Psoas muscle (tissue), 8 donors: ENCODE measurements at places on chromosomes 1 and 21. TPM values are rescaled to one million over a fixed set of nuclear protein-coding genes. Genes with fewer than 3 reads are reported as not detected.

- no peak for DNase-seq
These were observed 1.2 kb downstream of the PSMG1 start for GRCh38 chr21:39182016-39182415.

GRCh38 chr1:209398313-209398991 is 185.1 kb upstream of the CAMK1G start:
- DNase-seq, result no peak

Gene OVAAL
- not detected for polyA plus RNA-seq

- peak; percentile 28 for DNase-seq
These were observed 30.2 kb downstream of the SNAP47 start for GRCh38 chr1:227765261-227766014.

DNA sequence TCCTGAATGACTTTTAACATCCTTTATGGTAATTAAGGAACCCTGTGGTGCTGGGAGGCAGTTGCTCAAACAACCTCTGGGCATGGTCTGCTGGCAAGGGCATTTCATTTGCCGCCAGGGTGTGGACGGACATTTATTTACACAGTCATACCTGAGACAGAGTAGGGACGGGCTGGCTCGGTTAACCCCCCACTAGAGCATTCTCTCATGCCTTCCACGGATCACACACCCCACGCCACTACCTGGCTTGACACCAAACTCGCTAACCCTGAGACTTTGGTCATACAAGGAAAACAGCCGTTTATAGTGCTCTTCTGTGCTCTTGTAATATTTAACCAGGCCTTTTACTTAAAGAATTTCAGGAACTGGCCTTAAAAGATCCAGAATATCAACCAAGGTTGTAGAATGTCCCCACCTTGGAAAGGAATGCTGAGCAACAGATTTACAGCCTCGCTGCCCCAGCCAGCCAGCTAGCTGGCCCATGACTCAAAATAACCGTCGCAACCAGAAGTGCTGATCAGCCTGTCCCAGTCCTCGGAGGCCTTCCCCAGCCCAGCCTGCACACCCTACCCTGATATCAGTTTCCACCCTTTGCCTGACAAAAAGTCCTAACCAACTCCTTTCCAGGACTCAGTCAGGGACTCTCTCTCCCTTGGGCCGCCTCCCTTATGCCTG is 6.5 kb upstream of the PDXK start:
- DNase-seq, result no peak

Gene CFHR3
- not detected for polyA plus RNA-seq

Gene AKT3
- 3.7 TPM for polyA plus RNA-seq

DNA sequence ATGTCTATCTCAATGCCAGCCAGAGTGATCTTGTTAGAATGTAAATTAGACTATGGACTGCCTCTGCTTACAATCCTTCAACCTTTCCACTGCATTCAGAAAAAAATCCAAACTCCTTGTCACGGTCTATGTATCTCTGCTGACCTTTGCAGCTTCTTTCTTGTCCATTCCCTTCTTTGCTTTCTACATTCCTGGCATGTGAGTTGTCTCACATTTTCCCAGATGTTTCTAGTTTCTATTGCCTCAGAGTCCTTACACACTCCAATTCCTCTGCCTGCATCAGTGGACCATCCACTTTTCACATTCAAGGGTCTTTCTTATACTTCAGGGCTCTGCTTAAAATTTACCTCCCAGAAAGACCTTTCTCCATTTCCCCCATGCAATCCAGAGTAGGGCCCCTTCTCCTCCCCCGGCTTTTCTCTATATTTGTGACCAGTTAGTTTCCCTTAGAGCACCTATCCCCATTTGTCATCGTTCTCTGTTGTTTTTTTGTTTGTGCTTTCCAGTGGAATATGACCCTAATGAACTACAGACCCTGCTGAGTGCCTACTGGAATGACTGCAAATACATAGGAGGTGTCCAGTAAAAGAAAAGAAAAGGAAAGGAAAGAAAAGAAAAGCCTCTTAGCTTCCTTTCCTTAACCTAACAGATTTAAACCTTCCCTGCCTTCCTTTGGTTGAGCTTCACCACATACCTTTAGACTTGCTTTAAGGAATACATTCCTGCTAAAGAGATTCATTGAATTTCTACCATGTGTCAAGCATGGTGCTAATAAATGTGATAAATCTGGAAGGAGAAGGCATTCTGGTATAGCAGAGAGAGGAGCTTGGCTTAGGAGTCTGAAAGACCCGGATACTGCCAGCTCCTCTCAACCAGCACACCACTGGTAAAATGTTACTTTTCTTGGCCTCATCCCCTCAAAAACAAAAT is 102.0 kb downstream of the DIRAS3 start:
- no peak for DNase-seq

Gene FCN3
- polyA plus RNA-seq, result 18.6 TPM

Gene MIXL1
- 0.01 TPM for polyA plus RNA-seq

DNA sequence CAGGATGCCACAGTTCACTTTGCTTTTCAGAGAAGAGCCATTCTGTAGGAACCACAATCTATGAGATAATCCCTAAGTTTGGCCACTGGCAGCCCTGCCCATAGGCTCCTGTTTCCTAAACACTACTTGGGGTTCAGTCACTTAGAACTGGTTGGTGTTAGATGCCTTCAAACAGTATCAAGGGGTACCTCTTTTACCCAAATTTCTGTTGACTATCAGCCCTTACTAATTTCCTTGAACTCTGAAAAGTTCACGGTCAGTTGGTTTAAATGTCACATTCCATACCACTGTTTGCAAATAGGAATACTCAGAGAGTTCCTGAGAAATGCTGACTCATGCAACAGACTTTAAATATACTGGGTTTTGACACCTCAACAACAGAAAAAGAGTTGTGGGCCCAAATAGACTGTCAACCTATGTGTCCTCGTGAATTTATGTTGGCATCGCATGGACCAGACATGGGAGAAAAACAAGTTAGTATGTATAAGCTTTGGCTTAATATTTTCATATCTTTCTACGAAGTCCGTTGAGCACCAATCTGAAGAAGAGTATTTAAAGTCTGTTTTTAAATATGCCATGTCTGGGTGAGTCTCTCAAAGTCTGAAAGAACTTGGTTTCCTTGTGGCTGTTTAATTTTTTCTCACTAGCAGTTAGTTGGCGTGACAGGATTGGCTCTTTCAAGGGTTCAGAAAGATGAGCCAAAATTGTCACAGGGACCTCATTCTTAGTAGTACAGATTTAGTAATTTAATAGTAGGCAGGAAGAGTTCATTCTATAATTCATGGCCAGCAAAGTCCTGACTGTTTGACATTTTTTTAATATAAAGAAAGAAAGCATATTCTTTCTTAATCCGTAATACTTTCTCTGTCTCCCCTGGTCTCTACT is 56.5 kb upstream of the ZNF326 start:
- DNase-seq, result no peak

DNA sequence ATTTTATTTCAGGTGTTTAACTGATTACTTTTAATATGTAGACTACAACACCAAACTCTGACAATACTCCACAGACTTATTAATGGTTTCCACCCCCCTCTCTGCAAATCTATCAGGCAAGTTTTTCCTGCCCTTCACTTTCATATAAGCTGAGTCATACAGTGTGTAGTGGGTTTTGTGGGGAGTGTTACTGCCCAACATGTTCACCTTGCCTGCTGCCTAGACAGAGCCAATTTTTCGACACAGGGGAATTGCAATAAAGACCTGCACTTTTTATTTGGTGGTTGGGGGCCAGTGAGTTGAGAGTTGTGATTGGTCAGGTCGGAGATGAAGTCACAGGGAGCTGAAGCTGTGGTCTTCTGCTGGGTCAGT is 119.7 kb downstream of the PPIAL4G start:
- no peak for DNase-seq

- no peak for DNase-seq
These were observed 396.6 kb downstream of the NPHP4 start for GRCh38 chr1:5595531-5596170.

DNA sequence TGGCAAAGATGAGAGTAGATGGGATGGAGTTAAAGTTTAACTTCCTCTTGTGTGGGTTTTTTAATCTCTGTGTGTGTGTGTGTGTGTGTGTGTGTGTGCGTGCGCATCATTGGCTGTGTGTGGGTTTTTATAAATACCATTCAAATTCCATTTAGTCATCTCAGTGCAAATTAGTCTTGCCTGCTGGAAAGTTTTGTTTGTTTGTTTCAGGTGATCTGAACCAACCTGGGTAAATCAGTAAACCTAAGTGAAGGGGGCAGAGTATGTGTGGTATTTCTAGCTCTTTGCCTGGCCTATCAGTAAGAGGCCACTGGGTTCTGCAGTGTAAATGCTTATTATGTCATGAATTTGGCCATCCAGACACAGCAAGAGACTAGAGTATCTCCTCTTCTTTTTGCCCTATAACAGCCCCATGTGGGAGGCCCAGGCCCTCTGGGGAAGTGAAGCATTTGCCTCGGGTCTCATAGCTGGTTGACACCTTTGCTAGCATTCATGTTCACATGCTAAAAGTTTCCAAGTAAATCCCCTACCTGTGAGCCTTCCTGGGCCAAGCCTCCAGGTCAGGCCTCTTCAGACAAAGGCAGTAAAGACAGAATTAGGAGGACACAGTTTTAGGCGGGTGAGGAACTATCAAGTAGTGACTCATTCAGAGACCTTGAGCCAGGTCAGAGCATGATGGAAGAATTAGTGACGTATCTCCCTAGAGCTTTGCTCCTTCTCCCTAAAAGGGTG is 14.7 kb downstream of the INTS3 start:
- DNase-seq, result no peak

Gene MYOG
- 160 TPM for polyA plus RNA-seq

Gene CLDN19
- polyA plus RNA-seq, result 0.03 TPM

DNA sequence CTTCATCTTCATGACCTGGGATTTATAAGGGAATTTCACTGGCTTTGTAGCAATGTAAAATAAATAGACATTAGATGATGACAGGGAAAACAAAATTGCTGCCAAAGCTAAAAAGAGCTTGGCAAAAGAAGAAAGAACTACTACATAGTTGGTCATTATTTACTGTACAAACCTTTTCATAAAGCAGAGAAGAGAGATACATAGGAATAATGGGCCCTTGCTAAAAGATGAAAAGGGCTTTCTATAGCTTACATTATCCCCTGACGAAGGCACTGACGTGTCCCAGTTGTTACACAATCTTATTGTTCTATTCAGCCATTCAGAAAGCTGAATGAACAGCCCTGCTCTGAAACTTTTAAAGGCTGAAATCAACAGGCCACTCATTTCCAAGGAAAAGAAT is 57.1 kb downstream of the ZC3H11B start:
- no peak for DNase-seq

- DNase-seq, result no peak
These were observed 226.1 kb downstream of the KCTD3 start for GRCh38 chr1:215793180-215793579.

Gene PPM1J
- polyA plus RNA-seq, result 8.8 TPM

DNA sequence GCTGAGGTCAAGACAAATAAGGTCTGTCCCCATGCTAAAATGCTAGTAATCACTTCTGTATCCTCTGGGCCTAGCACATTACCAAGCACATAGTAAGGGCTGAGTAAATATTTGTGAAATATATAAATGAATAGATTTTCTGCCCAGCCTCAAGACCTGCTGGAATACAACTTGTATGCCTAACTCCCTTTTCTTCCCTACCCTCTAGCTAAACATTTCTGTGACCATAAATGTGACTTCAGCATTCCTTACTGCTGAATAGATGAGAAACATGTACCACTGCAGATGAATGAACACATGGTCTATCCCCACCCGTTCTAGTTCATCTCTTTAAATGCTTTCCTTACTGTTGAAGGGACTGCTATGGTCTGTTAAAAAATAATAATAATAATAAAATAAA is 209.0 kb upstream of the HOOK1 start:
- no peak for DNase-seq

Gene CYP4Z1
- polyA plus RNA-seq, result 0.29 TPM

Gene FMO5
- polyA plus RNA-seq, result 0.47 TPM

- no peak for DNase-seq
These were observed 26.6 kb downstream of the DDAH1 start for GRCh38 chr1:85438353-85438752.

DNA sequence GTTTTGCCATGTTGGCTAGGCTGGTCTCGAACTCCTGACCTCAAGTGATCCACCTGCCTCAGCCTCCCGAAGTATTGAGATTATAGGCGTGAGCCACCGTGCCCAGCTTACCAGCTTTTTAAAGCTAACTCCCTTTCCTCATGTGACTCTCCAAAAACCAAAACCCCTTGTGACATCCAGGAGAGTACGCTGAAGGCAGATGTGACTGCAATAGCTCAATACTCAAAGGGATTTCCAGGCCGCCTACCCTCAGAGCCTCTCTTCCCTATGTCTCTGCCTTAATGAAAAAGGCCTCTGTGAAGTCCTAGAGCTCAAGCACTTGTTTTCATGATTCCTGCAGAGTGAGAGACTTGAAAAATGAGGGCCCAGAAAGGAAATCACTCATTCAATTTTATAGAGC is 82.6 kb downstream of the TEX35 start:
- no peak for DNase-seq

Gene DNALI1
- 1.1 TPM for polyA plus RNA-seq

GRCh38 chr1:59707178-59707791 is 107.5 kb upstream of the HOOK1 start:
- DNase-seq, result peak; percentile 69

- no peak for DNase-seq
These were observed 351.5 kb downstream of the PLPP3 start for GRCh38 chr1:56227886-56228285.

DNA sequence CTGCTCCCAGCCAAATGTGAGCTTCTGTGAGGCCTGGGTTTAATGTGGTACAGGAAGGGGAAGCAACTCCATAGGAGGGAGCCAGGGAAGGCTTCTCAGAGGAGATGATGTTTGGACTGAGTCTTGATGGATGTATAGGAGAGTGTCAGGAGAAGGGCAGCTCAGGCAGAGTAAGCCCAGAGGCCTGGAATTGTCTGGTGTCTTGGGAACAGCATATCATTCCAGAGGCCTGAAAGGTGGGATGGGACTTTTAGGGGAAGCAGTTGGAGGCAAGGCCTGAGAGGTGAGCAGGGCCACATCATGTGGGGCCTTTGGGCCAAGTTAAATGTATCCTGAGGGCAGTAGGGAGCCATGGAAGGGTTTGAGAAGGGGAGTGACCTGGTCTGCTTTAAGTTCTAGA is 148.6 kb upstream of the WNT4 start:
- DNase-seq, result no peak

- DNase-seq, result no peak
These were observed 544.9 kb downstream of the KCNT2 start for GRCh38 chr1:196063294-196063693.

DNA sequence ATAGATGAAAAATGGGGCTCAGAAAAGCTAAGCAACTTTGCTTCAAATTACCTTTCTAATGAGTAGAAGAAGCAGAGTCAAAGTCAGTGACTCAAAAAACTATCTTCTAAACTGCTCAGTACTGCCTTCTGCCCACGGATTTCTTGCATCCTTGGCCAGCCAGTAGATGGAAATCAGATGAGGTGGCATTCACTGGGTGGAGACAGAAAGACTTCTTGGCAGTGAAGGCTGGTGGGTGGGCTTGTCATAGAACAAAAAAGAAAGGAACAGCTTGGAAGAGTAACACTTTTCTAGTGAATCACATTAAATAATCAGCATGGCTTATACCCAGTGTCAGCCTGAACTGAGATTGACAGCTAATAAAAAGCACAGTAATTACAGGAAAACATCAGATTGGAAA is 170.7 kb downstream of the ST6GALNAC5 start:
- DNase-seq, result no peak

Gene OLFM3
- polyA plus RNA-seq, result not detected

DNA sequence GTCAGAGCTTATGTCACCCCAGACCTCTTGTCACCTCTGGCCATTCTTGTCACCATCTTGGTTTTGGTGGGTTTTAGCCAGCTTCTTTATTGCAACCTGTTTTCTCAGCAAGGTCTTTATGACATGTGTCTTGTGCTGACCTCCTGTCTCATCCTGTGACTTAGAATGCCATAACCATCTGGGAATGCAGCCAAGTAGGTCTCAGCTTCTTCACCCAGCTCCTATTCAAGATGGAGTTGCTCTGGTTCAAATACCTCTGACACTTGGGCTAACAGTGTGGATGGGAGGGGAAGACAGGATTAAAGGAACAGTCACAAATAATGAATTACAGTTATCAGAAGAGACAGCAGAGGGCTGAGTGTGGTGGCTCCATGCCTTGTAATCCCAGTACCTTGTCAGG is 30.5 kb upstream of the PIK3CD start:
- DNase-seq, result no peak
